ENCODE measurements at places on chromosomes 4 and X.
A peak's percentile ranks its signal among the peaks of the same experiment; 100 is the strongest.

- DNase-seq: peak; percentile 64
Measured at GRCh38 chr4:75724867-75725724, 719 bp downstream of the USO1 start.

GRCh38 chr4:166518315-166518714 is 645.3 kb downstream of the TLL1 start:
- no peak for DNase-seq

GRCh38 chr4:13329963-13330362 is 154.2 kb downstream of the RAB28 start:
- no peak for DNase-seq

DNA sequence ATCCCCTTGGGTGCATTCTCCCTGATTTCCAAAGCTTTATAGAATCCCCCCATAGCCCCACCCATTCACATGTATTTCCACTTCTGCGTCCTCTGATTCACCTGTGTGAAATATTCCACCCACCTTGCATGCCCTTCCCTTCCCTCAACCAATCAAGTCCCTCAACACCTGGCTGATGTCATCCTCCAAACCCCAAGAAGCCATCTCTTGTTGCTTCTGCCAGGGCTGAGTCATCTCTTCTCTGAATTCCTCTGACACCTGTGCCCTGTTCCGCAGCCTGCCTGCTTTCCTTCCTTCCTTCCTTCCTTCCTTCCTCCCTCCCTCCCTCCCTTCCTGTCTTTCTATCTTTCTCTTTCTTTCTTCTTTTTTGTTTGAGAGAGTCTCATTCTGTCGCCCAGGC is 9.9 kb downstream of the CRMP1 start:
- DNase-seq: no peak

DNA sequence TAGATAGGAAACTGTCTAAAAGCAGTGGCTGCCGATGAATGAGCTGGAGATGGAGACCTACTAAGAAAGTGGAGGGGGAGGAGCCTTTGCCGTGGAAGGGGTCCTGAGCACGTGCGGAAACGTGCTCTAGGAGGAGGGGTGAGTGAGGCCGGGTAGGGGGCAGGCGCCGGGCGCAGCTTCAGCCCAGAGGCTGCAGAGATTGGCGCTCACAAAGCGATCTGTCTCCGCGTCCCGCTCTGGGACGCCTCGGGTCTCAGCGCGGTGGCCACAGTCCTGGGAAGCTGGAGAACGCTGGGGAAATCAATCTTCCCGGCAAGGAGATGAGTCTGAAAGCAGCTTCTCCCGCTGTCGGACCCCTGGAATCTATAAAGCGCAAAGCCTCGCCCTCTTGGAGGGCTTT is 444 bp upstream of the ARHGAP6 start:
- peak; percentile 0 for DNase-seq

- DNase-seq: no peak
Measured at GRCh38 chr4:34516524-34516923, 1727.8 kb downstream of the ARAP2 start.

GRCh38 chr4:55397126-55397436 is 1.3 kb downstream of the TMEM165 start:
- no peak for DNase-seq

All from stimulated activated CD4-positive, alpha-beta T cell treated with anti-CD3 and anti-CD28 coated beads, Interleukin-2, amount 100 ng/mL, for 24 hours (primary cell).